ENCODE measurements at places on chromosomes 1 and 21. TPM values are rescaled to one million over a fixed set of nuclear protein-coding genes. Genes with fewer than 3 reads are reported as not detected.

- DNase-seq = no peak
Observed at GRCh38 chr21:35658242-35658641, 402.1 kb downstream of the SETD4 start.

DNA sequence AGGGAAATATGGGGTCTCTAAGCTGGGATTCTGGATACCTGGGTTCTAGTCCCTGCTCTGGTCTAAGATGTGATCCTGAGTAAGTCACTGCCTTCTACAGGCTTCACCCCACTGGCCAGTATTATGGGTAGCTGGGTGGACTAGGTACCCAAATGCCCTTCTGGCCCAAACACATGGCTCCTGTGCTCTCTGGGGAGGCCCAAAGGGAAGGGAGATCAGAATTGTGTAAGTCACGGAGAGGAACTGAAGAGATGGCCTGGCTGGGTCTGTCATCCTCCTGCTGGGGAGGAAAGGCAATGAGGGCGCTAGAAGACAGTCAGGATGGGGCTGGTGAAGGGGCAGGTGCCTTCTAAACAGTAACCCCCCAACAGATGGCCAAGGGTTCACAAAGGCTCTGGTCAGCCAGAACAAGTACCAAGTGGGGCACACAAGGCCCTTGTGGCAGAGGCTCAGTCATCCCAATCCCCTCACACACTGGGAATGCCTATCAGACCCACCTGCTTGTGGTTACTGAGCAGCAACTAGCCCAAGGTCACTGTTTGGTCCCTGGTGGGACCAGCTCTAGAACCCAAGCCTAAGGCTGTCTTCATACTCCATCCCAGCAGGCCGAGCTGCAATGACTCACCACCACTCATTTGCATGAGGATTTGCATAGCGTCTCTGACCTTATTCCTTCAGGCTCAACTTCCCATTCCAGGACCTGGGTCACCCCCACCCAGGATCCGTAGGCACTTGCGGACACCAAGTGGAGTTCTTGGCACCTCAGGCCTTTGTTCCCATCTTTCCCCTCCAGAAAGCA, 9.2 kb downstream of the MEF2D start:
- DNase-seq = no peak

Gene CHI3L1
- polyA plus RNA-seq = 0.53 TPM

Gene ALPL
- polyA plus RNA-seq = 74.7 TPM

GRCh38 chr1:22489823-22490222, 38.2 kb downstream of the ZBTB40 start:
- no peak for DNase-seq

GRCh38 chr1:183058851-183059502, 35.8 kb downstream of the LAMC1 start:
- DNase-seq = no peak

GRCh38 chr1:22137004-22137720, 5.7 kb downstream of the WNT4 start:
- DNase-seq = no peak

- no peak for DNase-seq
Observed at GRCh38 chr21:14876524-14876840, 188.3 kb downstream of the NRIP1 start.

GRCh38 chr1:200153277-200154055, 126.0 kb downstream of the NR5A2 start:
- no peak for DNase-seq

Gene GSTM4
- polyA plus RNA-seq = 40.8 TPM

Gene PSMG1
- polyA plus RNA-seq = 27.1 TPM

Gene CFAP107
- polyA plus RNA-seq = not detected

DNA sequence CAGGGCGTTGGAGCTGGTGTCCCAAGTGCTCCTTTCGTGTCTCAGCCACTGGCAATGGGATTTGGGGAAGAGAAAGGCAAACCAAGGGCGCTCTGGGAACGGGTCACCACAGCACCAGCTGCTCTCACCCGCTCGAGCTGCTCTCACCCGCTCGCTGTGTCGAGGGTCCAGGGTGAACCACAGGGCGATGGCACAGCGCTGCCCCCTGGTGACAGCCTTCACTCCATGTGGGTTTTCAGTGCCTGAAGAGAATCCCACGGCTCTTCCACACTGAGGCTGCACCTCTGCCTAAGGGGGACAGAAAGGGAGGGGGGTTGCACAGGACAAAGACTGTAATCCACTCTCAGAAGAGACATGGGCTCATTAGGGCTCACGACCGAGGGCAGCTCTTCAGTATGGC, 7.1 kb upstream of the CLDN19 start:
- DNase-seq = no peak

- DNase-seq = no peak
Observed at GRCh38 chr1:204513117-204513716, 3.0 kb upstream of the MDM4 start.

GRCh38 chr1:3359756-3360440, 94.6 kb upstream of the ARHGEF16 start:
- DNase-seq = no peak

- DNase-seq = no peak
Observed at GRCh38 chr1:159705251-159705903, 9.0 kb downstream of the CRP start.

Gene LCE1E
- not detected for polyA plus RNA-seq

Gene CCDC185
- not detected for polyA plus RNA-seq

DNA sequence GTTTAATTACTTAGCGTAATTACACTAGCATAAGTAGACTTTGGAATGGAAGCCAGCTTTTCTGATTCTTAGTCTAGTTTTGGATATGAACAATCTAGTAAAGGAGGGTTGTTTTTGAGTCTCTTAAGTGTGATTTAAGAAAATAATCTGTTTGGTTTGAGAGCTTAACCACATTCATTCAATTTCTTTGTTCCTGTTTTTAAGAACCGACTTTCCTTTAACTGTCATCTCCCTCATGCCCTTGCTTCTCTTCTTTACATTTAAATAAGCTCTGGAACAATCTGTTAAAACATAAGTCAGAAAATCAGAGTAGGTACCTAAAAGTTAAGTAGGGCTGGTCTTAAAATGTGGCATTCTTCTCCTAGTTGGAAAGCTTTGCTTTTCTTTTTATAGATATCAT, 27.7 kb downstream of the CDC42 start:
- no peak for DNase-seq

Gene TSPAN1
- polyA plus RNA-seq = 8.2 TPM

- peak; percentile 42 for DNase-seq
Observed at GRCh38 chr1:42177541-42177981, 13.0 kb upstream of the GUCA2A start.

All from adrenal gland (tissue), 19 donors.